ENCODE measurements at places on chromosomes 7 and 10.

DNA sequence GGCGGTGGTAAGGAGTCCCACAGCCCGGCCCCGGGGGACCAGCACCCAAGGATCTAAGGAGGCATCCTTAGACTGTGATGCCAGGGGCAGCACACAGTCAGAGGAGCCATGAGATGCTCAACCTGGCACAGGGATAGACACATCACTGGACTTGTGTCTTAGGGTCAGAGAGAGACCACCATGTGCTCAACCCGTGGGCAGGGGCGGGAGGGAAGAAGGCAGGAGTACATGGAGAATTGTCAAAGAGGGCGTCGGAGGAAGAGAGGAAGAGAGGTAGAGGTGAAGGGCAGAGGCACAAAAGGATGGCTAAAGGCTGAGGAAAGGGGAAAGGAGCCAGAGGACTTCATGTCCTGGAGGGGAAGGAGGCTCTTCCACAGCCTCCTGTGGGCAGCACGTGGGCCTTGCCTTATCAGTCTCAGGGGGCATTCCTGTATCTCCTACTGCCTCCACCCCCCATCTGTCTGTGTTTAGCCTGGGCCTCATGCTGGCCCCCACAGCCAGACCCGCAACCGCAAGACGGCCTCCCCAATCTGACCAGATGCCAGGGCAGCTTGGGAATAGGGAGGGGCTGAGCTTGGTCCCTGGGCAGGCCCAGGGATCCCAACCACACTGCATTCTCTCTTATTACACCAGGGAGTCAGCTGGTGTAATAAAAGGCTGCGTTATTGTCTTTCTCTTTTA lies 2.2 kb downstream of the ADCY1 start:
- DNase-seq, result no peak

- DNase-seq, result no peak
Observed at GRCh38 chr10:57707300-57707658, 560.4 kb downstream of the IPMK start.

DNA sequence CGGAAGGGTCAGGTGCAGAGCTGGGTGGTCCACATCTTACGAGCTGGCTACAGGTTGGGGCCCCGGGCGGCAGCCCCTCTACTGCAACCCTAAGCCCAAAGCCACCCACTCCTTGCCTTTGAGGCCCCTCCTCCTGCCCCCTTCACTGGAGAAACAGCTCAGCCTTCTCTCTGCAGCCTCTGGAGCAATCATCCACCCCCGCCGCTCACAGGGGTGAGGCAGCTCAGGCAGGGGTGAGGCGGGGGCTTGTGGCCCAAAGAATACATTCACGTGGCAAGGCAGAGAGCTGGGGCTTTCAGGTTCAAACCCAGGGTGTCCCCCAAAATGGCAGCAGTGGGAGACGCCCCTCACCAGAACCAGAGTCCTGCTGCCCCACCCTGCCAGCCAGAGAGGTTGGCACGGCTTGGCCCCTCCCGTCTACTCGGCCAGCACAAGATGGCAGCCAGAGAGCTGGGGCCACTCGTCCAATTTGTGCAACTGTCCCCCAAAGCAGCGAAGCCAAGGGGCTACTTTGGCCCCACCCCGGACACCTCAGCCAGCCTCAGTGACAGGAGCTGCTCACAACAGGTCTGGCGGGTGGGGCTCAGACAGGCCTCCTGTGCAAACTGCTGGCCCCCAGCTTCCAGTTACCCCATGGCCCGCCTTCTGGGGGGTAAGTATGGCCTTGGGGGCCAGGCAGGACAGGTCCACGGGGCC lies 7.2 kb downstream of the GNB2 start:
- no peak for DNase-seq

GRCh38 chr10:132307823-132308586 lies at the start of gene STK32C:
Gene STK32C (minus strand): TSS chr10:132307950. CDS start chr10:132307833, 117 bp downstream.
- peak; percentile 88 for DNase-seq

DNA sequence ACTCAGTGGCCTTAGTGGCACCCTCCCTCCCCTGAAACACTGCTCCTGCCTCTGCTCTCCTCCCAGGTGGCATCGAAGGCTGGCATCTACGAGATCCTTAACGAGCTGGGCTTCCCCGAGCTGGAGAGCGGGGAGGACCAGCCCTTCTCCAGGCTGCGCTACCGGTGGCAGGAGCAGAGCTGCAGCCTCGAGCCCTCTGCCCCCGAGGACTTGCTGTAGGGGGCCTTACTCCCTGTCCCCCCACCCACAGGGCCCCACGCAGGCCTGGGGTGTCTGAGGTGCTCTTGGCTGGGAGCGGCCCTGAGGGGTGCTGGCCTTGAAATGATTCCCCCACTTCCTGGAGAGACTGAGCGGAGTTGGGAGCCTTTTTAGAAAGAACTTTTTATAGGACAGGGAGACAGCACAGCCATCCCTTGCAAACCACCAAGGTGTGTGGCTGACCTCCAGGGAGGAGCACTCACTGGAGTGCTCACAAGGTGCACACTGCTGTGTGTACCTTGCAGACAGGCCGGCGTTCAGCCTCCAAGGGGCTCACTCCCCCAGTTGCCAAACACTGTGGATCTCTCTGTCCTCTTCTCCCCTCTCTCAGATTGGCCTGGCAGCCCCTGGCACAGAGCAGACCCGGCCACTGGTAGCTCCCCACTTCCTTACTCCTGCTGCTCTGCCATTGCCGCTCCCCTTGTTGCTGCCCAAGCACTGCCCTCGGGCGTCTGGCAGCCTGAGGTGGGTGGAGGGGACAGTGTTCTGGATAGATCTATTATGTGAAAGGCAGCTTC lies 35.8 kb downstream of the PRF1 start:
- no peak for DNase-seq

DNA sequence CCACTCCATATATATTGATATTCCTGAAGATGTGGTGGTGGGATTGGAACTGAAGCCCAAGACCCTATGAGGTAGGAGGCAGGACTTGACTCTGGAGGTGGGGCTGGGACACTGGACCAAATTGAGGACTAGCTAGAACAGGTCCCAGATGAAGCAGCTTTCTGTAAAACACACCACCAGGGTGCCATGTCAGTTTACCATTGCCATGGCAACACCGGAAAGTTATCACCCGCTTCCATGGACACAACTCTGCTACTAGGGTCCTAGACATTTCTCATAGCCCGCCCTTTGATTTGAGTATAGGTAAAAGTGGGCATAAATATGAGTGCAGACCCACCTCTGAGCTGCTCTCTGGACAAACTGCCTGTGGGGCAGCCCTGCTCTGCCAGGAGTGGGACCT lies 490.5 kb upstream of the PFKP start:
- DNase-seq, result no peak

DNA sequence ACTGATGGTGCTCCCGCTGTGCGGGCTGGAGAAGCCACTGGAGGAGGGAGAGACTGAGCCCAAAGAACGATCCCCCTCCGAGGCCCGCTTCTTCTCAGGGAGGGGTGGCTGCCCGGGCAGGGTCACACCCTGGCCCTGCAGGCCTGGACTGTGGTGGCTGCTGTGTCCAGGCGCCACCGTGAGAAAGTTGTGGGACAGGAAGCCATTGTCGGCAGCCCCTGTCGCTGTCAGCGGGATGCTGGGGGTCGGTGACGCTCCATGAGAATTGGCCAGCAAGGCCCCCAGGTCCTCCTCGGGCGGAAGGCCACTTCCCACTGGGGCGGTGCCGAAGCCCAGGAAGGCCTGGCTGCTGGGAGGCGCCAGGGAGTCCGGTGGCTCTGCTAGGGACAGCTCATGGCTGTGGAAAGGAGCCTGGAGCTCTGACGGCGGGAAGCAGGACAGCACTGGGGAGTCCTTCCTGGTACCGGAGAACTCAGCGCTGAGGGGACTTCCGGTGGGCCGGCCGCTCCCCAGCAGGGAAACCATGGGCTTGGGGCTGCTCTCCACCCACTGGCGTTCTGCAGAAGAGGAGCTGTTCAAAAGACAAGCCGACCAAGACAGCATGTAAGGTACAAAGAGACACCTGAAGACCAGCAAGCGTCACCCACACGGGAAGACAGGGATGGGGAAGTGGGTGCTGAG lies 278.8 kb downstream of the TNS3 start:
- no peak for DNase-seq

GRCh38 chr10:51035344-51035743 lies 38.9 kb upstream of the PRKG1 start:
- no peak for DNase-seq

- no peak for DNase-seq
Observed at GRCh38 chr7:140146574-140146973, 30.2 kb downstream of the KDM7A start.

DNA sequence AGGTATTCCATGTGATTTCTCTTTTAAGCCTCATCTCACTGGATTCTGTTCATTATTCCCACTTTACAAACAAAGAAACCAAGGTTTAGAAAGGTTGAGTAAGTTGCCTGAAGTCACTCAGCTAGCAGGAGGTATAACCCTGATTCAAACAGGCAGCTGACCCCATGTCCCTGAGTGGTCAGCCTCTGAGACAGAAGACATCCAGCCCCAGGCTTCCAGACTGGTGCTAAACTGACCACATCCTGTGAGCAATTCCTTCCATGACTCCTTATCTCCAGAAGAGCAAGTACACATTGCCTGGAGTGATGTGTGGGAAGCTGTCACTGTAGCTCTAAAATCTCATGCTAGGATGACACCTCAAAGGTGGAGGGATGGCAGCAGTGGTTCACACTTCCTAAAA lies 3.7 kb downstream of the PLPP4 start:
- DNase-seq, result no peak

GRCh38 chr10:106189292-106189691 lies 975.2 kb downstream of the SORCS1 start:
- DNase-seq, result peak; percentile 30

DNA sequence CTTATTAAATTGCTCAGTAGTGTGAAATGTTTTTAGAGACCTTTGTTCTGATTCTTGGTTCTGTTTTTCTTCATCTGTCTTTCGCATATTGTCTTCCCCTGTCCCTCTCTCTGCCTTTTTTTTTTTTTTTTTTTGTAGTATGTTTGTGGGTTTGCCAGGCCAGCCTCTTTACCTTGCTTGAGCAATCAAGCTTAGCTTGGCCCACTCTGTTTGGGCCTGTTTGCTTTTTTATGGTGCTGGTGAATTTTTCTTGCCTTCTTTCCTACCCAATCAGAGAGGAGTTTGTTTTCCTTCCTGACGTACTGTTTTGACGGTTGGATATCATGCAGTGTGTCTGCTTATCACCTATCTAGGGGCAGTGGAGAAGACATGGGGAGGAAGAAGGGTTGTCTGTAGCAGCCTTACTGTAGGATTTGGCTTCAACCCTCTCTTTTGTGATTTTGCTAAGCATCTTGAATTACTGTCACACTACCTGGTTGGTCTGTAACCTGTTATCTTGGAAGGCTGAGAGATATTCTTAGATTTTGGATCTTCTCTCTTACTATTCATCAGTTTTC lies 64.0 kb downstream of the BBS9 start:
- no peak for DNase-seq

- DNase-seq, result no peak
Observed at GRCh38 chr7:24717247-24717622, 40.0 kb downstream of the GSDME start.

- DNase-seq, result no peak
Observed at GRCh38 chr10:528173-529165, 161.0 kb downstream of the DIP2C start.

- no peak for DNase-seq
Observed at GRCh38 chr7:5388273-5388901, 35.2 kb downstream of the TNRC18 start.

DNA sequence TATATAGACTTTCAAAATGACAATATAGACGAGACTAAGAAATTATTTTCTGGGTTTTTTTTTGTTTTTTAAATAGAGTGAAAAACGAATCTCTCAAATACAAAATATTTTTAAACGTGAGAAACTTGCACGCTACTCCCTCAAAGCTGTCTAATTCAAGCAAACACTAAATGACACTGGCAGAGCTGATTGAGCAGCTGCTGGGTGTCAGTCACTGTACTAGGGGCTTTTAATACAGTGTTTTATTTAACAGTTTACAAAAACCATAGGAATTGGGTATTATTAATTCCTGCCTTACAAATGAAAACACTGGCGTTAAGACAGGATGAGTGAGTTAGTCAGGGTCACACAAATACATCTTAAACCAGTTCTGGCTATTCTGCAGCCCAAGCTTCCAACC lies 1209.6 kb upstream of the C7orf33 start:
- DNase-seq, result no peak

DNA sequence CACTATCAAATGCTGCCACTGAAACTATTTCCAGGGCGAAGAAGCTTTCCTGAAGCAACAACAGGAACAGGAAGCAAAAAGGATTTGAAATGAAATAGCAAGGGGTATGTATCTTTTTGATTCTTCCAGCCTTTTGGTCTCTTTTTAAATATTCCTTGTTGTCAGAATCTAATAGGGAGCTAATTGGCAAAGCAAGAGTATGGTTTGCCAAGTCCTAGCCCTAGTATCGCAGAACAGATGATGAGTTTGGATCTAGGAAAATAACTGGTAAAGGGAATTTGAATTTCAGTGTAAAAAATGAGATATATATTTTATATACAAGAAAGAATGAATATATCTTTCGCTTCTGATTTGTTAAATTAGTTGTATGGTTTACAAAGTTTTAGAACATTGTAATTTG lies 252.5 kb downstream of the ANKRD7 start:
- no peak for DNase-seq

GRCh38 chr7:127588697-127589482 lies 679 bp downstream of the ARF5 start:
- DNase-seq, result peak; percentile 48

GRCh38 chr10:21934307-21934706 lies 69.2 kb downstream of the DNAJC1 start:
- DNase-seq, result no peak

DNA sequence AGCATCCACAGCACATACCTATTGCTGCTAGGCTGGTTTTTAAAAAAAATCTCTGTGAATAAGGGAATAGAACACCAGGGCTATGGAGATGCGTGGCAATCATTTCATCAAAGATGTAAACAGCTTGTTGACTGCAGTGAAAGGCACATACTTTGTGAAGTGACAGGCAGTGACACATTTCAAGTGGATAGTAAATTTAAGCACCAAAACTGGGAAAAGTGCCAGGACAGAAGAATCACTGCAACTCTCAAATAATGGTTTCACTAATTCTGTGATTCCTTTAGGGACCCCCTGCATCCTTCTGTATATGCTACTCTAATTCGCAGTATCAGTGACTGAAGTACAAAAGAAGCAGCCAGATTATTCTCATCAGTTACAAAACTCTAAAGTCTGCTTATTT lies 145.2 kb upstream of the KLF14 start:
- no peak for DNase-seq

- no peak for DNase-seq
Observed at GRCh38 chr7:17186745-17187530, 111.5 kb upstream of the AHR start.

DNA sequence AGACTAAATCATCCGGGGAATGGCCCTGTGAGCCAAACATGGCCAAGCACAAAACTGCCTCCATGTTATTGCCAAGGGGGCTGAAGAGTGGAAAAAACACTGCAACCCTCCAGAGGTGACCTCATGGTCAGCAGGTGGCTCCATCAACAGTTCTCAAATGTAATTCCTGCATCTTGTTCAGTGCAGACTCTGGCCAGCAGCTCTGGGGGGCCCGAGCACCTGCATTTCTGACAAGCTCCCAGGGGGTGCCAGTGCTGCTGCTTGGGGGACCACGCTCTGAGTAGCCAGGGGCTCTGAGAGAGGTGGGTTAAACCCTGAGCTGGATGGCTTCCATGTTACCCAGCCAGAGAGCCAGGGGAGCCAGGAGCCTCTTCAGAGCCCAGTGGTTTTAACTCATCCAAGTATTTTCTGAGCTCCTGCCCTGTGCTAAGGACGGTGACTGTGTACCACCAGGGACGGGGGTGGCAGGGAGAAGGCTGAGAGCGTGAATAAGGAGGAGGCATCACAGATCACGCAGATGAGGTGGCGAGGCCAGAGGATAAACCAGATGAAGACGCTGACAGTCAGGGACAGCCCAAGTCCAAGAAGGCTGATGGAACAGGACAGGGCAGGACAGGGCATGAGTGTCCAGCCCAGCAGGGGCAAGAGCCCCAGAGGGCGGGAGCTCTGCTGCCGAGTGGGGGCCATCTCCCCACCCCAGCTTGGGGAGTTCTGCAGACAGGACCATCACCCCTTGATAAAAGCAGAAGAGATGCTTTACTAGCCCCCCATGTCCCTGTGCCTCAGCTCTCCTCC lies 52.9 kb downstream of the CLEC2L start:
- no peak for DNase-seq
